ENCODE measurements at places on chromosomes 11 and 22.
A peak's percentile ranks its signal among the peaks of the same experiment; 100 is the strongest.

- no peak for DNase-seq
These were observed 28.7 kb downstream of the GUCD1 start for GRCh38 chr22:24526191-24526590.

DNA sequence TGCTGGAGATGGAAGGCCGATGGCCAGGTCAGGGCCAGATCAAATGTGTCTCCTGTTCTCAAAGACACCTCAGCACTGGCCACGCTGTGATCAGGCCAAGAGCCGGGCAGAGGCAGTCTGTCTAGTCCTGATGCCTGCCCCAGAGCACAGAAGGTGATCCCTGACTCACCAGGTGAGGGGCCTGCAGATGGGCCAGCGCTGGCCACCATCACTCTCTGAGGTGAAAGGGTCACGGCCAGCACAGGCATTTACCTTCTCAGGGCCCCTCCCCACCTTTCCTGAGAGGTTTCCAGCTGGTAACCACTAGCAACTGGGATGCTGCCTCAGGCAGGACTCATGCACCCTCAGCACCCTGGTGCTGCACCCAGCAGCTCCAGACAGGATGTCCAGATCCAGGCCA lies 2.9 kb downstream of the SBF1 start:
- DNase-seq: no peak

GRCh38 chr11:5284637-5285036 lies 14.9 kb upstream of the HBE1 start:
- no peak for DNase-seq

GRCh38 chr22:21940521-21940920 lies 12.1 kb downstream of the PPM1F start:
- DNase-seq: no peak

DNA sequence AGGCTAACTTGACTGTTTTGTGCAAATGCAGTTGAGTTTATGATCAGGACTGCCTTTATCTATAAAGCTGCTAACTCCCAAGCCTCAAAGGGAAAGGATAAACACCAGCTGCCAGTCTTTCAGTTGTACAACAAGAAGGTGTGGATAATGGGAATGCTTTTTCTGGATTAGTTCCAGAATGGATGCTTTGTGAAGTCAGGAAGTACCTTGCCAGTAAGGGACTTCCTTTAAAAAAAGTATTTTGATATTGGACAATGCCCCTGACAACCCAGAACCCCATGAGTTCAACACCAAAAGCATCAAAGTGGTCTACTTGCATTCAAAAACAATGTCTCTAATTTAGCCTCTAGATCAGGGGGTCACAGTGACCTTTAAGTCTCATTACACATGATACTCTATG lies 32.0 kb downstream of the OR5A2 start:
- DNase-seq: no peak

DNA sequence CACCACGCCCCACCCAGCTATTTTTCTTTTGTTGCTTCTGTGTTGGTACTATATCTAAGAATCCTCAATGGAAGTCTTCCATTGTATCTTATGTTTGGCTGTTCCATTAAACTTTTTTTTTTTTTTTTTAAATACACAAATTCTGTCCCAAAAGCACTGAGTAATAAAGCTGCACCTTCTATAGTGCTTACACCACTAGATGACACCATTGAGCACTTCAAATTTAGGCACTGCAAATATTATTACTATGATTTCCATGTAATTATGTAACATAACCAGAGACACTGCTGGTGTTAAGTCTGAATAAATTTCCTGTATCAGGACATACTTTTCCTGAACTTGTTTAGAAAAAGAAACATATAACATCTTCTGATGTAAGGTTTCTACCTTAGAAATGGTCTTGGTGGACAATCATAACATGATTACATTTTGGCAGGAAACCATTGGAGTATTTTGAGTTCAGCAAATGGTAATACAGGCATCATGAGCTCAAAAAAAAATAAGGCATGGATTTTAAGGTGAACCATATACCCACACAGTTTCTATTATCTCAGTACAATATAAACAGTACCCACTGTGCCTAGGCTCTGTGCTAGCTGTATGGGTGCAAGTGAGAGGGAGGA lies 110.5 kb downstream of the ATG16L2 start:
- DNase-seq: no peak

DNA sequence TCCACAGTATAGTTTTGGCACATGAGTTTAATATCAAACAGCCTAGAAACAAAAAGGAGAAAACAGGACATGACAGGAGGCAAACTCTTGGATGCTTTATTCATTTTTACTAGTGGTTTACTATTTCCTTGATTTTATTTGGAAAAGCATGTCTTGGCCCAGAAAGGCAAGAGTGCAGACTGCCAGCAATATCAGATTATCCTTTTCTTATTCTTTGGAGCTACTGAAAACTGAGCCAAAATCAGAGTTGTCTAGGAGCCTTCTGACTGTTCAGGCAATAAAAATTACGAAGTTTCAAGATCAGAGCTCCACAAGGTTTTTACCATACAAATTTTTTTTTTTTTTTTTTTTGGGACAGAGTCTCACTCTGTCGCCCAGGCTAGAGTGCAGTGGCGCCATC lies 16.0 kb downstream of the CELF1 start:
- no peak for DNase-seq

- no peak for DNase-seq
These were observed 17.1 kb downstream of the VWCE start for GRCh38 chr11:61278001-61278470.

GRCh38 chr22:25048659-25049647 lies 96.4 kb downstream of the KIAA1671 start:
- peak; percentile 45 for DNase-seq

DNA sequence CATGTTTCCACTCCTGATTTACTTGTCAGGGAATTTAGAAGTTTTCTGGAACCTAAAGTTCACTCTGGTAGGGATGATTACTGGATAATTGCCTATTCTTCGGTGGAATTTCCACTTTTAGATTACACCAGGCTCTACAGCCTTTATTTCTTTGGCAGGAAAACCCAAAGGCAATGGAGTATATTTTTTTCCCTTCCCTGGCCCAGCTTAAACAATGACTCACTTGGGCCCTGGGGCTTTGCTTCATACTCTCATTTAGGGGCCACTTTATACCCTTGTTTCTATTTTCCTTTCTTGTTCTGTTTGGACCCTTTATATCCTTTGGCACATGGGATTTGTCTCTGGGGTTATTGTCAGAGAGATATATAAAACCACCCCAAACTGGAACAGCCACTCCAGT lies 114.7 kb downstream of the CSTPP1 start:
- no peak for DNase-seq

DNA sequence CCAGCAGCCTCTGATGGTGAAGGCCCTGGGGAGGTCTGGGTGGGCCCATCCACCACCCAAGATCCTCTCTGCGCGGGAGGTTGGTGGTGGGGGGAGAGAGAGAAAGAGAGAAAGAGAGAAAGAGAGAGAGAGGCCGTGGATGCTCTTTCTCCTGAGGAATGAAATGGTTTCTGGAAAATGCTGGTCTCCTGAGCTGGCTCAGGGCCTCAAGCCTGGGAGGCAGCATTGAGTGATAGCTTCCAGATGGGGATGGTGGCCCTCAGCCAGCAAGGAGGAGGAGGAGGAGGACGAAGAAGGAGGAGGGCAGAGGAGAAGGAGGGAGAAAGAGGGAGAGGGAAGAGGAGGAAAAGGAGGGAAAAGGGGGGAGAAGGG lies 4.6 kb downstream of the TSPAN32 start:
- no peak for DNase-seq

- no peak for DNase-seq
These were observed 18.9 kb upstream of the SUSD2 start for GRCh38 chr22:24162436-24162835.

DNA sequence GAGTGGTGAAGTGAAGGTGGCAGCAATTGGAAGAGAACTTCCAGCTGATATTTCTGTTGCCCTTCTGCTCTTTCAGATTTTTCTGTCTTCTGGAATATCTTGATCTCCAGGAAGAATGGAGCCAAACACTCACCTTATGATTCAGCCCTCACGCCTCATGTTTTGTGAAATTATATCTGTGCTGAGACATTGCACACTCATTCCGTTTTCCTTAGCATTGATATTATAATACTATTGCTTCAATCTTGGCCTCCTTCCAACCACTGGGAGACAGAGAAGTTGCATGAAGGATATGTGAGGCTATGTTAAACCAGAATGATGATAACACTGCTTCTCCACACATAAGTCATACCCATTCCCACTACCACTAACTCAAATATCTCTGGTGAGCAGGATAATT lies 177.9 kb downstream of the ETS1 start:
- no peak for DNase-seq

GRCh38 chr11:131248588-131248987 lies 121.8 kb upstream of the NTM start:
- no peak for DNase-seq

DNA sequence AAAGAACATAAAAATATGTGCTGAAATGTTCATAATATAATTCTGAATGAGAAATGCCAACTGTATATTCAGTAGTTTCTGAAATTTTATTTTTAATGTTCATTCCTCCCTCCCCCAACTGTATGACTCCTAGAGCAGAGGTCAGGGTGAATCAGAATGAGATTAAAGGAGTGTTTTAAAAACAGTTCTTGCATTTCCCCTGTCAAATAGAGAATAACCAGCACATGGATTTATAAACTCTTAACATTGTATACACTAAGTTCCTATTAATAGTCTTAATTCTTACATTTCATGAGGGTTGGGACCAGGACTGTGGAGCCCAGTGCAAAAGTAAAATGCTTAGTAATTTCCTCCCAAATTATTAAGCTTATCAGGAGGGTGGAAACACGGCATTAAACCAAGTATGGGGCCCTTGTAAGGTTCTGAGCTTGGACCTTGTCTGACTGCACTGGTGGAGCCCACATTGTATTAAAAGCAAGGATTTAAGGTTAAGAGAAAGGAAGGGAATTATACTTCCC lies 474.6 kb upstream of the RAG2 start:
- no peak for DNase-seq

DNA sequence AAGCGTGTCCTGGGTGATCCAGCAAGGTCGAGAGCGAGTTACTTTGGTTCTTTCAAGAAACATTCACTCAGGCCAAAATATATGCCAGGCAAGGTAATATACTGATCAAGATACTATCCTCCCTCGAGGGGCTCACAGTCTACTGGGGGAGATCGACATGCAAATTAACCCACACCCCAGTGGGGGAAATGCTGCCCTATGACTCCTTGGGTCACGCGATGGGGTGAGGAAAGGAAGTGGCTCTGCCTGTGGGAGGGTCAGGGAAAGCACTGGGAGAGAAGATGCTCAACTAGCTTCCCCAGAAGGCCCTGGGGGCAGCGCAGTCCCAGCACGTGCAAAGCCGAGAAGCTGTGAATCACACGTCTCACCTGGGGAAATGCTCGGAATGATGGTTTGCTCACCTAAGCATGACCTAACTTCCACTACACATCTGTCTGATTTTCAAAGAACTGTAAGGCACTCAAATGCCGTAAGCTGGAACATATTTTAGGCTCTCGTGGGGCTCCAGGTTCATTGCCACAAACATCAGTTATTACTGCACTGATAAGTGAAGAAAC lies 130.7 kb downstream of the RCN1 start:
- no peak for DNase-seq

DNA sequence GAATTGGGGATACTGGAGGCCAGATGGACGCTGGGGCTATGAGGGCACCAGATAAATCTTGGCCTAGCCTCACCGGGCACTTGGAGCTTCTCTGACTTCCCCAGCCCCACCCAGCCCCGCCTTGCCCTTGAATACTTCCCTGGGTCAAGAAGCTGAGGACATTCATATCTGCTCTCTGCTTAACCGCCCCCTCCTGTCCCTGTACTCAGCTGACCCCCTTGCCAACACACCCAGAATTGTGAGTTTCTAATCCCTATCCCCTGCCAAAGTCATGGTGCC lies 22.0 kb downstream of the FADS3 start:
- DNase-seq: no peak

DNA sequence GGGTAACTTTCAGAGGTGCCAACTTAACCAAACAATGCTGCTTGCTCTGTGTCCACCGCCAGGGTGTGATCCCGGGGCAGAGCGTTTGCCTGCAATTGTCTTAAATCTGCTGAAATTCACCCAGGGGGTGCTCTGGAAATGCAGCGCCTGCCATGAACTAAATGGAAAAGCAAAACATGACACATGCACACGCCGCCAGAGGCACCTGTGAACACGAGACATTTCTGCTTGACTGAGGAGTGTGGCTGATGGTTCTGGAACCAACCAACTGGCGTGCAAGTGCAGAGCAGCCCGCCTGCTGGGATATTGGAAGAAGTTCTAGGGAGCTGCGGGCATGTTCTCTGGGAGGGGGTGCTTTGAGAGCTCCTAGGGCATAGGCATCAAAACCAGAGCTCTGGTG lies 30.4 kb downstream of the DSCAML1 start:
- DNase-seq: no peak

GRCh38 chr11:20203831-20204230 lies 43.6 kb upstream of the DBX1 start:
- no peak for DNase-seq

DNA sequence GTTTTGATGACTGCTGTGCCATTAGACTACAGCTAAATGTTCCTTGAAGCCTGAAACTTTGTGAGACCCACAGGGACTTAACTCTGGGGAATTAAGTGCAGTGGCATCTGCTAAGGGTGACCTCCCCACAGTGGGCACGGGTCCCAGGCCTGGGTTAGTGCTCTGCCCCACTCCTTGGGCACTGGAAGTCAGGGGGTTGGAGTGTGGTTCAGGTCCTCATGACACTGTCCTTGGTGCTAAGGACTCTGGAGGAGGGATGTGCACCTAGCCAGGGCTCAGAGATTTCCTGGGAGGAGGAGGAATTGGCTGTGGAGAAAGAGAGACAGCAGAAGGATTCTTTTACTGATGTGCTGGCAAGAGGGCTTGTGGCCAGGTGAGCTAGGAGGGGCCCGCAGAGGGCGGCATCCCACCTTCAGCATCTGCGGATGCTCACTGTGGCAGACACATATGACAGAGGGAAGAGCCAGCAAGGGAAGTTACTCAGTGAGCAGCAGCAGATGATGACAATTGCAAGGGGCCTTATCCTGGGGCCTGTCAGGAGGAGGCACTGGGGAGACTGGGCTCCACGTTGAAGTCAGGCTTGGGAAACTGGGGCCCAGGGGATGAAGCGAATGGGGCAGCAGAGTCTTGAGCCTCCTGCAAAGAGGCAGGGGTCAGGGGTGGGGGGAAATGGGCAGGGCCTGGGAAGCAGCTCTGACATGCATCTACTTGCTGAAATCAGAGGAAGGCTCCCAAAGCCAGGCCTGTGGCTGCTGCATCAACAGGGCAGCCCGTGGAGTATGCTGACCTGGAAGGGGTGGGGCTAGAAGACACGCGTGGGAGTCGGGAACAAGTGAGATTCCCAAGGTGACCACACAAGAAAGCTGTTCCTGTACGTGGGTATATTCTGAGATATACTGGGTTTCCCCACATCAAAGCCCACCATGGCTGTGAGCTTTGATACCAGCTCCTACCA lies 144.0 kb downstream of the MPPED1 start:
- no peak for DNase-seq
